ENCODE measurements at places on chromosomes 7 and 10. TPM values are rescaled to one million over a fixed set of nuclear protein-coding genes. Genes with fewer than 3 reads are reported as not detected.

METTL27 gene
- 1.9 TPM for total RNA-seq

DNA sequence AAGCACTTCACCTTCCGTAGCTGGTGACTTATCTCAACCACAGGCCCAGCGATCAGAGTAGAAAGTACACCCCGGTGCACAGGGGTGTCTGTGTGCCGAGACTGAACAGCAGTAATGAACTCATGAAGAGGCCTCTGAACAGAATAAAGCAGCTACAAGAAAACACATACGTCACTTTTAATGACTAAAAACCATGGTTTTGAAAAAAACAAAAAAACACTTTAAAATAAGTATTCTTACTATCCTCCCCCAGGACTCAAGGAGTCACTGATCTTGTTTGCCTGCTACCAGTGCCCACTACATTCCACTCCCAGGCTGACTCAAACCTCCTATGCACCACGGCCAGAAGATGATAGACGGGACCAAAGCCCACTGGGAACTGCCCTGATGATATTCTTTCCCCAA, 53.8 kb downstream of the NCAPG2 start:
- no peak for ATAC-seq

DNA sequence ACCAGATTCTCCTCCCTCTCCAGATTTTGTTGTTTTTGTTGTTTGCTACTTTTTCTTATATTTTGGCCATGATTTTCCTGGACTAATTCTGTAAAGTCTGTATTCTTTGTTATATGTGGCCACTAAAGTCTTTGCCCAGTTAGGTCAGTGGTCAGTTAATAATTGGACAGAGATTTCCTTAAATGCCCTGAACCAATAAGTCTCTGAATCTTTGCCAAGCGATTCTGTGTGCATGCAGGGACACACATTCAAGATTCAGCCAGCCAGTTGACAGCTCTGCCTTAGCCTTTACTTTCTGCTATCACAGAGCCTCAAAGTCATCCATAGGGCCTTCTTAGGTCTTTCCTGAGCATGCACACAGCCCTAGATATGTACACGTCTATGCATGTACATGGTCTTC, 11.0 kb upstream of the COL17A1 start:
- no peak for ATAC-seq

LEP gene
- total RNA-seq, result 0.12 TPM

TMEM229A gene
- total RNA-seq, result not detected

- ATAC-seq, result no peak
Observed at GRCh38 chr7:55644567-55644966, 72.3 kb upstream of the VOPP1 start.

DNA sequence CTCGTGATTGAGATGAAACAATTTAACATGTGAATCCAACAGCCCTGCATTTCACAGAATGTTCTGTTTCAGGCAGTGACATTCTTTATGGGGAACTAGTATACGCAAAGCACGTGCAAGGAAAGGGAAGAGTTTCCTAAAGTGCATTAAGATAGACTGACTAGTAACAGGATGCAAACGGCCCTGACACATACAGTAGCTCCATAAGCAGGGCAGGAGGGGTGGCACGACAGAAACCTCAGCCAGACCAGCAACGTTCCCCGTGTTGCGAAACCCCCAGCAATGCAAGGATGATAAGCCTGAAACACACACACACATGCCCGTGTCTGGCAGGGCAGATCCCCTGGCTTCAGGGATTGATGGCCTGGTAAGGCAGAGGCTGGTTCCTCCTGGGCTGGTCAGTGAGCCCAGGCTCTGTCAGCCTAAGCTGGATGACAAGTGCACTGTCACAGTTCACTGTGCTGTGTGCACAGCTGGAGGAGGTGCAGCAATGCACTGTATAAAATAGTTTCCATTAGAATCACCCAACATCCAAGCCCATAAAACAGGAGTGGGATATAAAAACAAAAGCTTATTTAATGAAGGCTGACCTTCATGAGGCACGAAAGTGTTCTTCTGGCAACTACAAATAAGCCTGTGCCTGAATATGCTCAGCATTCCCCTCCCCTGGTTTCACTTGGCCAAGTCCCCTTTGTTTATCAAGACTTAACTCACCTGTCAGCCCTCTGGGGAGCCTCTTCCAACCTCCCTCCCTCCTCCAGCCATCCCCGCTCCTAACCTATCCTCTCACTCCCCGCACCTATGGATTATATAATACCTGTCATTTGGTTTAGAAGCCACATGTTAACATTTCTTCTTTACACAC, 88.8 kb downstream of the GSAP start:
- peak; percentile 76 for ATAC-seq

GRCh38 chr7:76222839-76223238, 21.1 kb downstream of the SRRM3 start:
- ATAC-seq, result no peak

GRCh38 chr7:31027161-31027965, 24.7 kb upstream of the ADCYAP1R1 start:
- no peak for ATAC-seq

- ATAC-seq, result no peak
Observed at GRCh38 chr10:61463035-61463909, 10.1 kb upstream of the TMEM26 start.

GRCh38 chr10:95247881-95248583, 42.8 kb downstream of the PDLIM1 start:
- peak; percentile 87 for ATAC-seq

OR2A7 gene
- 5.7 TPM for total RNA-seq

DNA sequence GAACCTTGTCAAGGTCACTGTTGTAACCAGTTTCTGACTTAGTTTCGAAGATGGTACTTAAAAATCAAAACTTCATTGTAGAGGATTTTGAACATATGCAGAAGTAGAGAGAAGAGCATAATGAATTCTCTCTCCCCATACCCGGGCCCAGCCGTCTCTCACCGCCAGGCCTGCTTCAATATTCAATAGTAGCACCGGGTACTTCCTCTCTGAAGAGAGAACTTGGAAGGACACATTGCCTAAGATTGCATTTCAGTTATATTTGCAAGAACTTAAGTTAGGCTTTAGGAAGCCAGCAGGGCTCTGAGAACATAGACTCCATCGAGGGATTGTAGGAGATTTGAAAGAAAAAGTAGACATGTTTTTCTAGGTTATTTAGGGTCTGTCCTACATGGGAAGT, 19.1 kb downstream of the LMTK2 start:
- ATAC-seq, result no peak

- no peak for ATAC-seq
Observed at GRCh38 chr10:98074315-98074911, 44.0 kb upstream of the CRTAC1 start.

RAPGEF5 gene
- 48.6 TPM for total RNA-seq

DNA sequence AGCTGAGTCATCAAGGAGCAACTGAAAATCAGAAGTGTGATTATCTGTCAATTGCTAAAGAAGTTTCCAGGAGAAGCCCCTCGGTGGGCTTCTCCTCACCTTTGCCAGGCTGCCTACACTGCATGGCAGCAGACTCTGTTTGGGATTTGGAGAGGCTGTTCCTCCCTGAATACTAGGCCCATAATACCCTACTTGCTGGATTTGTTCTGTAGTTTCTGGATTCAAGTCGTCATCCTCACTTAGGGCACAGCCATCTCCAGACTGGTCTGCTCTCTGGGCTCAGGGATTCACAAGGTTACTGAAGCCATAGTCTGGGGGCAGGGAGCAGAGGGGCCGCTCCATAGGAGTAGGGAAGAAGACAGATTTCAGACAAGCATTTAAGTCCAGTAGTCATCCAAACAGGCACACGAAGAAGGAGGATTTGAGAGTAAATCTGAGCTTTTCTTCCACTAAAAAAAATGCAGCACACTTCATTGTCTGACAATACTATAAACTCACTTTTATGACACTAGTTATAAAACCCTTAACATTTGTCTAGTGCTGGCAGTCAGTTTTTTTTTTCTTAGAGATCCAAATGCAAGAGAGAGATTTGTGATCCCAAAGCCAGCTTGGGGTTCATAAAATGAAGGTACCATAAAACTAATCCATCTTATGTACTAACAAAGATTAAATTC, 723.3 kb downstream of the GRID1 start:
- no peak for ATAC-seq

CLEC5A gene
- total RNA-seq, result 0.20 TPM

GRCh38 chr10:7098160-7098762, 312.6 kb downstream of the SFMBT2 start:
- ATAC-seq, result no peak

Measured in esophagus mucosa (tissue), 1 donor.